Caco-2 (cell line): ENCODE measurements at places on chromosomes 1 and 21. TPM values are rescaled to one million over a fixed set of nuclear protein-coding genes. Genes with fewer than 3 reads are reported as not detected.

Gene IFT25
- 31.7 and 35.1 TPM in 2 replicates for total RNA-seq

DNA sequence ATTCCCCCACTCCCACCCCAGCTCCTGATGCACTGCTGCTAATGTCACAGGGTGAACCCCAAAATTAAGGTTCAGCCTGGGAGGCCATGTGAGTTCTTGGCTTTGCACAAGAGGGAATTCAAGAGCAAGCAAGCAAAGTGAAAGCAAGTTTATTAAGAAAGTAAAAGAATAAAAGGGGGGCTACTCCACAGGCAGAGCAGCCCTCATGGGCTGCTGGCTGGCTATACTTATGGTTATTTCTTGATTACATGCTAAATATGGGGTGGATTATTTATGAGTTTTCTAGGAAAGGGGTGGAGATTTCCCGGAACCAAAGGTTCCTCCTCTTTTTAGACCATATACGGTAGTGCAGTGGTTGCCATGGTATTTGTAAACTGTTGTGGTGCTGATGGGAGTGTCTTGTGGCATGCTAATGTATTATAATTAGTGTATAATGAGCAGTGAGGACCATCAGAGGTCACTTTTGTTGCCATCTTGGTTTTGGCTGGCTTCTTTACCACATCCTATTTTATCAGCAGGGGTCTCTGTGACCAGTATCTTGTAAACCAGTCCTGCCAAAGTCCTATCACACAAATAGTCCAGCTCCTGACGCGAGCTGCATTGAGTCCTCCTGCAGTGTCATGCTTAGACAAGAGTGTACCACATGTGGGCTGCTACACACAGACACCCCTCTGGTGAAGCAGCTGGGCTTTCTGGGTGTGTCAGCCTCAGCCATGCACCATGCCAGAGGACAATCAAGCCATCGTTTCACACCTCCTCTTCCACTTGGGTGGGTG is 46.4 kb upstream of the CSF1 start:
- DNase-seq = no peak
- H3K4me1 ChIP-seq = no peaks in the 10 kb centered on the region
- no peak overlapping the region for H3K4me3 ChIP-seq
- H3K27me3 ChIP-seq = no peaks in the 10 kb centered on the region

- no peak overlapping the region for H3K27ac ChIP-seq
- no peak for DNase-seq
- no peaks in the 10 kb centered on the region for H3K27me3 ChIP-seq
- no peaks in the 10 kb centered on the region for H3K4me1 ChIP-seq
Measured at GRCh38 chr1:25026730-25027450, 96.8 kb upstream of the RUNX3 start.

DNA sequence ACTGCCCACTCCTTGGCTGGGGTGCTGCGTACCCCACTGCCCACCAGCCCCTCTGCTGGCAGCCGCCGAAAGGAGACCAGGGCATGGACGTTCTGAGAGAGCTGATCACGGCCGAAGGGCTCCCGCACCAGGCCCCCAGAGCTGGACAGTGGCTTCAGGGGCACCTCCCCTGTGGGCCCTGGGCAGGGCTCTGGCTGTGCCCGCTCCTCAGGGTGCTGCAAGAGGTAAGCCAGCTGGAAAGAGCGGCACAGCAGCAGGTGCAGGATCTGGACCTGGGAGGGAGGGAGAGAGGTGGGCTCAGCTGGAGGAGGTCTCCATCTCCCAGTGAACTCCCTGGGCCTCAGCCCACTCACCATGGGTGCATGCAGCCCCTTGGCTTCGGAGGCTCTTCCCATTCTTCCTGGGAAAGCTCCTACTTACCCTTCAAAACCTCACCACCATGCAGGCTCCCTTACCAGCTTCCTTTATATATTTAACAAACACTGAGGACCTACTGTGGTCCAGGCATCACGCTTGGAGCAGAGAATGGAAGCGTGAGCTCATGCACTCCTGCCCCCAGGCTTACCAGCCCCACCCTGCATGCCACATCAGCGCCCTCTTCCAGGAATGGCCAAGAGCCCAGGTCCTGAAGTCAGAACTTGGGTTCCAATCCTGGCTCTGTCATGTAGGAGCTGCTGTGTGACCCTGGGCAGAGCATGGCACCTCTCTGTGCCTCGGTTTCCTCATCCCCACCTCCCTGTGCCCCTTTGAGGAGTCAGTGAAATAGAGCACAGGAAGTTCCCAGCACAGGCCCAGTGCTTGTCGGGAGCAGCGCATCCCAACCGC is 6.8 kb upstream of the KIF17 start:
- H3K4me1 ChIP-seq = no peaks in the 10 kb centered on the region
- no peaks in the 10 kb centered on the region for H3K36me3 ChIP-seq
- no peak for DNase-seq
- no peak overlapping the region for H3K4me3 ChIP-seq
- H3K27ac ChIP-seq = no peak overlapping the region

GRCh38 chr21:42627527-42628289 is 25.7 kb upstream of the PDE9A start:
- no peak overlapping the region for H3K27ac ChIP-seq
- H3K4me3 ChIP-seq = no peak overlapping the region
- H3K36me3 ChIP-seq = no peaks in the 10 kb centered on the region
- peaks cover 22% of the 10 kb centered on the region for H3K4me1 ChIP-seq
- no peak for DNase-seq
- H3K27me3 ChIP-seq = no peaks in the 10 kb centered on the region
